DMS79 (cell line): ENCODE measurements at places on chromosomes 5 and 9.

- no peak for DNase-seq
Measured at GRCh38 chr9:81565144-81565543, 124.2 kb downstream of the TLE1 start.

DNA sequence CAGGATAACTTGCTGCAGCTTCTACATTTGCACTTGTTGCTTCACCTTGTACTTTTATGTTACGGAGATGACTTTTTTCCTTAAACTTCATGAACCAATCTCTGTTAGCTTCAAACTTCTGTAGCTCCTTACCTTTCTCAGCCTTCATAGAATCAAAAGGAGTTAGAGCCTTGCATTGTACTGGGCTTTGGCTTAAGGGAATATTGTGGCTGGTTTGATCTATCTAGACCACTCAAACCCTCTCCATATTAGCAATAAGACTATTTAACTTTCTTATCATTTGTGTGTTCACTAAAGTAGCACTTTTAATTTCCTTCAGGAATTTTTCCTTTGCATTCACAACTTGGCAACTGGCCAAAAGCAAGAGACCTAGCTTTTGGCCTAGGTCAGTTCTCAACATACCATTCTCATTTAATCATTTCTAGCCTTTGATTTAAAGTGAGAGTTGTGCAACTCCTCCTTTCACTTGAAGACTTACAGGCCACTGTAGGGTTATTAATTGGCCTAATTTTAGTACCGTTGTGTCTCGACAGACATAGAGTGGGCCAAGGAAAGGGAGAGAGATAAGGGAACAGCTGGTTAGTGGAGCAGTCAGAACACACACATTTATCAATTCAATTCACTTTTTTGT is 63.7 kb downstream of the SHOC1 start:
- no peak for DNase-seq

DNA sequence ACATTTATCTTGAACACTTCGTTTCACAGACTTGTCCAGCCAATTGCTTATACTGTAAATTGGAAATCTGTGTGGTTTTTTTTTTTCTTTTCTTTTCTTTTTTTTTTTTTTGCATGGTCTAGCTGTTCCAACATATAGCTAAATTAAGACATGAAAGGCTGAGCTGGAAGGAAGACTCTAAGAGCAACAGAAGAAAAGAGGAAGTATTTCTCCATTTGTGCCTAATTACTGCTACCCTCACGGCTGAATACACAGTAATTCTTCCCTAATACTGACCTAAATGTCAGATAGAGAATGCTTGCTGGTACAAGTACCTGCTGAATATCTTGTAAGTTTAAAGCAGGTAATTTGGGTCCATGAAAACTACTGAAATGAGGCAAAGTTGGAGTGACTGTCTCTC is 11.0 kb upstream of the HAPLN1 start:
- DNase-seq, result no peak

GRCh38 chr5:69083412-69083811 is 10.4 kb upstream of the SLC30A5 start:
- no peak for DNase-seq

DNA sequence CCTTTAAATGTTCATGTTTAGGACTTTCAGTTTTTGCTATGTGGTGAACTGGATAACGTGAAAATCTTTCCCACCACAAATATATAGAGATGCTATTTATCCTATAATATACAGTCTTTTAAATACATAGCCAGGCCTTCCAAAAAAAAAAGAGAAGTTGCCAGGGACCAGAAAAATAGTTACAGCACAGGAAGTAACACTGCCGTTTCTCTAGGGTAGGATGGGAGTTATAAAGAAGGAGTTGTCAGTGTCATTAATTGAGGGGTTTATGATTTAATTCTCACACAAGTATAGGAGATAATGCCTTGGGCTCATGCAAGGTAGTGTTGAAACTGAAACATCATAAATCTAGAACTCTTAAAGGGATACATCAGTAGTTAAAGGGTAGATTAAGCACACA is 83.9 kb downstream of the LRRC70 start:
- no peak for DNase-seq

GRCh38 chr9:105143136-105143430 is 101.4 kb upstream of the SLC44A1 start:
- DNase-seq, result no peak

- no peak for DNase-seq
Measured at GRCh38 chr5:16704945-16705344, 88.1 kb upstream of the RETREG1 start.

- DNase-seq, result no peak
Measured at GRCh38 chr9:2846115-2846514, 2.2 kb upstream of the PUM3 start.

GRCh38 chr5:180982008-180982741 is 6.5 kb upstream of the BTNL3 start:
- no peak for DNase-seq

DNA sequence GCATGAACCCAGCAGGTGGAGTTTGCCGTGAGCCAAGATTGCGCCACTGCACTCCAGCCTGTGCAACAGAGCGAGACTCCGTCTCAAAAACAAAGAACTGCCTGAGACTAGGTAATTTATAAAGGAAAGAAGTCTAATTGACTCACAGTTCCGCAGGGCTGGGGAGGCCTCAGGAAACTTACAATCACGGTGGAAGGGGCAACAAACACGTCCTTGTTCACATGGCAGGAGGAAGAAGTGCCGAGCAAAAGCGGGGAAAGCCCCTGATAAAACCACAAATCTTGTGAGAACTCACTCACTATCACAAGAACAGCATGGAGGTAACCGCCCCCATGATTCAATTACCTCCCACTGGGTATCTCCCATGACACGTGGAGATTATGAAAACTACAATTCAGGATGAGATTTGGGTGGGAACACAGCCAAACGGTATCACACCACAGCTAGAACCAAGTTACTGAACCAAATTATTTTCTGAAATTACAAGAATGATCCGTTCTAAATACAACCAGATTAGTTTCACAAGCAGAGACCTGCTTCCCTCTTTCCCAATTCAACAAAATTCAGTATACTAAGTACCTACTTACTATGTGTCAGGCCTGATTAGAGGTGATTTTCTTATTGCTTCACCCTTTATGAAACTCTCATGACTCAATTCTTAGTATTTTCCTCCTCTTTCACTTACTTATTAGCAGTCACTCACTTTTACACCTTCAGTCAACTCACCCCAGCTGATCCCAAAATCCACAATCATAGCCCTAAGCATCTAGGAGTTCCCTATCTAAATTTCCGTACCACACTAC is 8.4 kb downstream of the UBTD2 start:
- no peak for DNase-seq

DNA sequence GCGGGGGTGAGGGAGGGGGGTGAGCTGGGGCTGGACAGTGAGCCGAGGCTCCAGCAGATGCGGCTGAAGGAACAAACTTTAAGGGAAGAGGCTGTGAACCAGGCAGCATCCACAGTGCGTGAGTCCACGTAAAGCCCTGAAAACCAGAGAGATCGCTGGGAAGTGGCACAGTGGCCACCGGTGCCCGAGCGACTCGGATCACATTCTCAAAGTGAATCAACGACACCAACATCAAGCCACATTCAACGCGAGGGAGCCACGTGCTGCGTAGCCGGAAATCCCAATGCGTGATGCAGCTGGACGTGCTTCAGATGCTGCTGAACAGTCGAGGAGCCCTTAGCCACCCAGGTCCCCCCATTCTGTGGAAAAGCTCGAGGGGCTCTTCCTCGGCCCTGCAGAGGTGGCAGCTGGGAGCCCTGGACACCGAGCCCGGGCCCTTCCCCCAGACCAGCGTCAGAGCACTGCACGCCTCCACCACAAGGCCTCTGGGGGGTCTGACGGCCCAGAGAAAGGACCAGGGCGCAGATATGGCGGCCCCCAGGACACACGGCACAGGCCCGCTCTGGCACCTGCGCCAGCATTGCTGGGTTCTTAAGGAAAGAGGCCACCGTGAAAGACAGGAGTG is 53.7 kb upstream of the EXOC3 start:
- DNase-seq, result no peak
